ENCODE measurements at places on chromosomes 6 and 20.

- DNase-seq: no peak
These were observed 10.4 kb upstream of the SSTR4 start for GRCh38 chr20:23024701-23025100.

- no peak for DNase-seq
These were observed 31.8 kb upstream of the APCDD1L start for GRCh38 chr20:58546756-58547622.

DNA sequence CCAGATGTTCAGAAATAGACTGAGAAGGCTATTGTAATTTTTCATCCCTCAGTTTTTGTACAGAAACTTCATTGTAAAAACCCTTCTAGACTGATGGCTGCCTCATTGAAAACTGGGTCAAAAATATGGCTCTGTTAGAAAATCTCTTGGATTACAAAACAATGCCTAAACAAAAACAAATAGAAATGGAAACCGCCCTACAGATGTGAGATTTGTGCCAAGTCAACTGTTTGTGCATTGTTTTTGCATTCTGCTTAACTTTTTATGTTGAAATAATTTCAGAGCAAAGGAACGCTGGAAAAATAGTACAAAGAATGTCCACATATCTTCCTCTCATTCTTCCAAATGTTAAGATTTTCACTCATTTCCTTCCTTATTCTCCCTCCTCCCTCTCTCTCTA, 425.1 kb downstream of the FOXA2 start:
- DNase-seq: no peak

DNA sequence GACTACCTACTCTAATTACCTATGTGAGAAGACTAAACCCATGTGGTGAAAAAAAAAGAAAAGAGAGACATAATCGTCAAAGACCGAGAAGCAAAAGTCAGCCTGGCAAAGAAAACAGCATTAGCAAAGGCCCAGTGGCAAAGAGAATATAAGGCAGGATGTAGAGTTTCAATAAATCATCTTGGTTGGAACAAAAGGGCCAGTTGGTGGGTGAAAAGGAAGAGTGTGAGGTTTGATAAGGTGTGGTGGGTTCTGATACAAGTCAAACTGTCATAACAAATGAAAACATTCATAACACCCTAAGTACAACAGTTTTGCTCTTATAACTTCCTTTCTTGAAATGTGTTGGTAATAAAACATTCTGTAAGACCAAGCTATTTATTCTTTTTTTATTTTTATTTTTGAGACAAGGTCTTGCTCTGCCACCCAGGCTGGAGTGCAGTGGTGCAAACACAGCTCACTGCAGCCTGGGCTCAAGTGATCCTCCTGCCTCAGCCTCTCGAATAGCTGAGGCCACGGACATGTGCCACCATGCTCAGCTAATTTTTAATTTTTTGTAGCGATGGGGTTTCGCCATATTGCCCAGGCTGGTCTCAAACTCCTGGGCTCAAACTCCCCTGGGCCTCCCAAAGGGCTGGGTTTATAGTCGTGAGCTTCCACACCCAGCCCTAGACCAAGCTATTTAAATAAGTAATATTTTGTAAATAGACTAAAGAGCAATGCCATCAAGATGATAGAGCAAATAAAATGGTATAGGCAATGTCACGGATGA, 18.9 kb upstream of the GTF3C6 start:
- no peak for DNase-seq

GRCh38 chr20:24778585-24779031, 170.5 kb upstream of the CST7 start:
- DNase-seq: no peak

GRCh38 chr6:82072121-82072521, 175.4 kb downstream of the IBTK start:
- no peak for DNase-seq
